ENCODE measurements at places on chromosomes 4 and X.

GRCh38 chr4:46980851-46981250 is 12.5 kb downstream of the GABRA4 start:
- no peak for DNase-seq

DNA sequence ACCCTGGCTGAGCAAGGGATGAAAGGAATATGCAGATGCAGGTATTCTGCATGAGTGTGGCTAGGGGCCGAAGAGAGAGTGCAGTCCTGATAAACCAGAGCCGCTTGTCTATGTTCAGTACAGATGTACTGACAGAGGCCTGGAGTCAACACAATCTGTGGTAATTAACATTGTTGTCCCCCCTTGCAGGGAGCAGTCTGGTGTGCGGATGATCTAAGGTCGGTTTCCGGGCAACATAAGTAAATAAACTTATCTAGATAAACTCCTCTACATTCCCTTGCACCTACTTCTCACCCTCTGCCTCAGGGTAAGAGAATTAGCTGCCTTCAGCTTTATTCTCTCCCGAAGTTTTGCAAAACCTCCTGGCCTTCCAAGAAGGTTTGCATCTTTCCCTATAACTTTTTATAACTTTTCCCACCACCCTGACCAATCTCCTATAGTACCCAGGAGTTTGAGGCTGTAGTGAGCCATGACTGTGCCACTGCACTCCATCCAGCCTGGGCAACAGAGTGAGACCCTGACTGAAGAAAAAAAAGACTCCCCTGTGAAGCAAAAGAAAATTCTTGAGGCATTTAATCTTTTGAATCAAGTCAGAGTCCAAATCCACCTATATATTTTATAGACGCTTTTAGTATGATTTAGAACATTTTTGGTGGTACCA is 26.6 kb downstream of the SNX25 start:
- no peak for DNase-seq

GRCh38 chr4:48225368-48226141 is 44.1 kb downstream of the TEC start:
- no peak for DNase-seq

- no peak for DNase-seq
Measured at GRCh38 chr4:153522802-153523094, 56.6 kb downstream of the TMEM131L start.

DNA sequence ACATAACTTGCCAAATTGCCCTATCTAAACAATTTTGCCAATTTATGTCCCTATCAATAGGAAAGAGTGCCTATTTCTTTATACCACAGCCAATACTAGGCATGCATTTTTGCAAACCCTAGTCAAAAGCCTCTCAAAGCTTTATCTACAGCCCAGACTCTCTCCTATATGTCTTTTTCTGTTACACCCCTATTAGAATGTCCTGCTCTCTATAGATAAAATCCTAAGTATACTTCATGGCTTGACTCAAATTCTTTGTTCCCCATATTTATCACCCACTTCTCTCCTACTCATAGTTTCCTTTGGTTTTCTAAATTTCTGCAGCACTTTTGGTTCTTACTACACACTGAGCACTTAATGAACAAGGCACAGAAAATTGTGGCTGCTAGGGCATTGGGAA is 38.0 kb downstream of the NUP62CL start:
- no peak for DNase-seq

GRCh38 chr4:15444879-15445547 is 17.2 kb downstream of the C1QTNF7 start:
- no peak for DNase-seq

DNA sequence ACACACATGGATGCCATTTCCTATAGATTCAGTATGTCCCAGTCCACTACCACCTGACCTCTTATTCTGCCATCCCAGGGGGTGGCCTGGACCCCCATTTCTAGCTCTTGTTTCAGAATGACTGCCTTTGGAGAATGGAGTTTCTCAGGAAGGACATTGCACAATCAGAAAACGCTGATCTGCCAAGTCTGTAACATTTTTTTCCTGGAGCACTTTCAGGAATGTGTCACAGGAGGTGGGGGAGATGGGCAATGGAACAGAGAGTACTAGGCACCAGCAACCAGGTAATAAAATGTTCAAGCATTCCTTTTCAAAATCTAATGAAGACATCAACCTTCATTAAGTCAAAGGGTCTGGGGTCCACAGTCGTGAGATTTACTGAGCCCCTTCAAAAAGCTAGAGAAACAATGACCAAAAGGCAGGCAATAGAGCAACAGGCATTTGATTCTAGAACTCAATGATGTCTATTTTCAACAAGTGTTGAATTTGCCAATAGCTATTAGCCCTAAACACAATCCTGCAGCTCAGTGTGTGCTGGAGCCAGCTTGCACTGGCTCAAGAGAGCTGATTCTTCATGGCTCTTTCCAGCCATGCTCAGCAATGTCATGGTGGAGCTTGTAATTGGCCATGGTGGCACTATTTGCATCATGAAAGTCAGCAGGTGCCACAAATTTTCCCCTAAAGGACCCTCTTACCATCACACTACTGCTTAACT is 87.1 kb downstream of the KDR start:
- DNase-seq: no peak

DNA sequence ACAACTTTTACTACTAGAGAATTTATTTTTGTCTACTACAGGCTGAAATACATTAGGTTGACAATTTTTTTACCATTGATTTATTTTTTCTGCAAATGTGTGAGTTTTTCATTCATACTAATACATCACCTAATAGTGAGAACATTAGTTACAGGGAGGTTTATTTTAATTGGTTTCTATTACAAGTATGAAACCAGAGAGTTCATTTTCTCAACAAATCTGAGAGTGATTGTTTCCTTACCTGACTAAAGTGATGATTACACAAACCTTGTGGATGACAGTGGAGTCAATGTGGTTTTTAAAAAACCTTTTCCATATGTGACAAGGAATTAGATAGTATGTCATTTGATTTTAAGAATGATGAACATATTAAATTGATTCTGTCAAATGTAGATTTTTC is 227.4 kb downstream of the PALLD start:
- DNase-seq: no peak

- DNase-seq: no peak
Measured at GRCh38 chr4:95304898-95305297, 243.9 kb downstream of the UNC5C start.

DNA sequence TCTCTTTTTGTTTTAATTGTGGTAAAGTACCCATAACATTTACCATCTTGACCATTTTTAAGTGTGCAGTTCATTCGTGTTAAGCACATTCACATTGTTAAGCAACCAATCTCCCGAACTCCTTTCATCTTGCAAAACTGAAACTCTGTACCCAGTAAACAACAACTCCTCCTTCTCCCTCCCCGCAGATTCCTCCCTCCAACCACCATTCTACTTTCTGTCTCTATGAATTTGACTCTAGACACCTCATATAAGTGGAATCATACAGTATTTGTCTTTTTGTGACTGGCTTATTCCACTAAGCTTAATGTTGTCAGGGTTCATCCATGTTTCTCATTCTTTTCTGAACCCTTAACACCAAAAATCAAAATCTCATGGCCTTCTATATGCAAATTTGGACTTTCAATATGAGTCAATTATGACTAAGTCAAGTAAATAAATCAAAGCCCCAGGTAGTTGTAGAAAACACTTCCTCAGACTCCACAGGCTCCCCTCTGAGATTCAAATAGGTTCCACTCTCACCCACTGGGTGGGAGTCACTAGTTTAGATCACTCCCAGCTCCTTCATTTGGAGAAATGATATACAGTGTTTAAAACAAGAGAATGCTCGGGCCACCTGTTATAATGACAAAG is 9.8 kb upstream of the RTL5 start:
- no peak for DNase-seq

DNA sequence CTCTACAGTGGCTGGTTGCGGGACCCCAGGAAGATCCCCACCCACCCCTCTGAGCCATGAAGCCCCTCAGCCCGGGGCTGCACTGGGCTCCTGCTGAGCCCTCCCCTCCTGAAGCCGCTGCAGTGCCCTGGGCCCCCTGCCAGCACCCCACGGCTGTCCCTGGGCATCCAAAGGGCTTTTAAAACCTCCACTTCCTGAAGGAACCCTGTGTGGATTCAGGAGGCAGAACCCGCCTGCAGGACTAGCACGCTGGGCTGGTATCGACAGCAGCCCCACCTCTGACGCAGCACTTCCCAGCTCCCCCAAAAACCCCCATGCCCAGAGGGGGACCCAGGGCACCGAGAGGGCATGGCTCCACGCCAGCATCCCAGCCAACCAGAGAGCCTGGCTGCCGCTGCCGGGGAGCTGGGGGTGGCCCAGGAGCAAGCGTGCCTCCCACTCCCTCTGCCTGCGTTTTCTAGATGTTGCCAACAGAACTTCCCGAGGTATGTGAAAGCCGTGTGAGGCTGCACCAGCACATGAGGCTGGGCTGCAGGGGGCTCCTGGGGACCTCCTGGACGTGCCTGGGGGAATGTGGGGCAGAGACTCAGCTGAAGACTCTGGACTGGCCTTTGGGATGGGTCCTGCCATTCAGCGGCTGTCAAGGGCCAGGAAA is 6.3 kb downstream of the MXD4 start:
- DNase-seq: no peak

DNA sequence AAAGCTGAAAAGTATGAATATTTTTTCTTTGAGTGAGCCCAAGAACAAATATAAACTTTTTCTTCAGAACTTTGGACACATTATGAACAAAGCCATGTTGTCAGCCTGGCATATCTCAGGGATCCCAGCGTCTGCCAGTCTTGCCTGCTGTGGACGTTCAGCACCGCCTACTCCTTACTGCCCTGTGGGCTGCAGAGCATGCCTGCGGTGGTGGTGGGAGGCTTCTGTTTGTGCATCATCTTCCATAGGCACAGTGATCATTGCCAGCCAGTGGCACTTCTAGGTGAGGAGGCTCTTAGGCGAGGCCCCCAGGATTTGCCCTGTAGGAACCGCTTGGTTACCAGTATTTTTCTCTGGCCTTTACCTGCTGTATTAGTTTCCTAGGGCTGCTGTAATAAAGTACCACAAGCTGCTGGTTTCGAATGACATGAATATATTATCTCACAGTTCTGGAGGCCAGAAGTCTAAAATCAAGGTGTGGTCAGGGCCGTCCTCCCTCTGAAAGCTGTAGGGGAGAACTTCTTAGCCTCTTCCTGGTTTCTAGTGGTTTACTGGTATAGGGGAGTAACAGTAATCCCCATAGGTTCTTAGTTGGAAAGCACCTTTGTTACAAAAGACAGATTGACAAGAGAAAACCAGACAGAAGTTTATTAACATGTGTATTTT is 15.4 kb downstream of the ANXA3 start:
- no peak for DNase-seq

DNA sequence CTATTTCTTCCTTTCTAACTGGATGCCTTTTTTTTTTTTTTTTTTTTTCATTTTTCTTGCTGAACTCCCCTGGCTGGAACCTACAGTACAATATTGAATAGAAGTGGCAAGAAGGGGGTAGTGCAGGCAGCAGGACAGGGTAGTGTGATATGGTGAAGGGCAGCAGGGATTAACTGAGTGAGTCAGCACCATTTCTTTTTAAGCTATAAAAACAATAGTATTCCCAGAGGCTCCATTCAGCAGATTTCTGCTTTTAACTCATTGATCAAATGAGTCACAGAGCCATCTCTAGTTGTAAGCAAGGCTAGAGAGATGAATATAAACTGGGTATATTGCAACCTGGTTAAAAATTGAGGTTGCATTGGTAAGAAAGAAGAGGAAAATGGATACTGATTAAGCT is 53.6 kb upstream of the SETD7 start:
- DNase-seq: no peak

DNA sequence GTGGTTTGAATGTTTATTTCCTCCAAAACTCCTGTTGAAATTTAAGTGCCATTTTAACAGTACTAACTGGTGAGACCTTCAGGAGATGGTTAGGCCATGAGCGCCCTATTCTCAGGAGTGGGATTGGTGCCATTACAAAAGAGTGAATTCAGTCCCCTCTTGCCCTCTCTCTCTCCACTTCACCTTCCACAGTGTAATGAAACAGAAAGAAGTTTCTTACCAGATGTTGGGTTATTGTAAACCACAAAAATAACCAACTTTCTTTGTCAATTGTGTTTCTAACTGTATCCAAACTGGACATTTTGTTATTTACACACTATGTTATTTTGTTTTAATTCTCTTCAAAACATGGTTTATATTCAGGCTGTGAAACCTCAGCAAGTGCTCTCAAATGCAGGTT is 1734.3 kb downstream of the PCDH7 start:
- no peak for DNase-seq

DNA sequence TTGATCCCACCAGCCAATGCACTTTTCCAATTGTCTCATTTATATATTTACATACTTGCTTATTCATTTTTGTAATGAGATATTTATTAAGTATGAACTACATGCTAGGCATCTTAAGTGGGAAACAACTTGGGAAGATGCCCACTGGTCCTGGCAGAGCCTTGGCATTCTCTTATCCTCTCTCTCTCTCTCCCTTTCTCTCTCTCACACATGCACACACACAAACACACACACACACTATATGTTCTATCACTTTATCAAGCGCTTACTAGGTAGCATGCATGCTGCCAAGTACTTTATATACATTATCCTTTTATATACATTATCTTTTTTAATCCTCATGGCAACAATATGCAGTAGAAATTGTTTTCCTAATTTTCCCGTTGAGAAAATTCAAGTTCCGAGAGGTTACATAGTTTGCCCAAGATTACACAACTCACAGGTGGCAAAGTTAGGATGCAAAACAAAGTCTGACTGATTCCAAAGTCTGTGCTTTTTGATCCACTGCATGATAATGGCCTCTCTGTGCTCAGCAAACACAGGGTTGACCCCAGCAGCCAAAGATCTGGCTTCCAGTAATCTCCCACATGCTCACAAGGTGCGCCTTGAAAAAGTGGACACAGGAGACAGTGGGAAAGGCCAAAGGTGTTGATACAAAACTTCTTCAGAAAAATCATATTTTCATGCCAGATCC is 173.1 kb upstream of the KLF3 start:
- DNase-seq: no peak

GRCh38 chrX:46837558-46838485 is 979 bp downstream of the RP2 start:
- DNase-seq: no peak

DNA sequence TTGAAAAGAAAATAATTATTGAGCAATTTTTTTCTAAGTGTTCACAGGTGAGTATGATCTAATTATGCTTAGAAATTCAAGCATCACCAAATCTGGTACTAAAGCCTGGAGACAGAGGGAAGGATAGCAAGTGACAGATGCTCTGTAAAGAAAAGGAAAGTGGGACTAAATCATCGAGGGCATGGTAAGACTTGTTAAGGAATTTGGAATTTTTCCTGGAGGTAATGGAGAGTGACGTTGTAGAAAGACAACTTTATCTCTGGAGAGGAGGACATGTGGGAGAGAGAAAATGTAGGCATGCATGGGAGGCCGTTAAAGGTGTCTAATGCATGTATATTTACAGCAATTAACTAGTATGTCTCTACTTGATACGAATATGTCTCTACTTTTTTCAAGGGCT is 333.2 kb upstream of the ATOH1 start:
- DNase-seq: no peak

- DNase-seq: no peak
Measured at GRCh38 chrX:15598026-15598425, 2.7 kb downstream of the ACE2 start.

GRCh38 chr4:119264743-119265142 is 52.2 kb downstream of the USP53 start:
- no peak for DNase-seq
